ENCODE measurements at places on chromosomes 3 and 15. TPM values are rescaled to one million over a fixed set of nuclear protein-coding genes. Genes with fewer than 3 reads are reported as not detected.

The ST8SIA2 gene
- not detected for total RNA-seq

DNA sequence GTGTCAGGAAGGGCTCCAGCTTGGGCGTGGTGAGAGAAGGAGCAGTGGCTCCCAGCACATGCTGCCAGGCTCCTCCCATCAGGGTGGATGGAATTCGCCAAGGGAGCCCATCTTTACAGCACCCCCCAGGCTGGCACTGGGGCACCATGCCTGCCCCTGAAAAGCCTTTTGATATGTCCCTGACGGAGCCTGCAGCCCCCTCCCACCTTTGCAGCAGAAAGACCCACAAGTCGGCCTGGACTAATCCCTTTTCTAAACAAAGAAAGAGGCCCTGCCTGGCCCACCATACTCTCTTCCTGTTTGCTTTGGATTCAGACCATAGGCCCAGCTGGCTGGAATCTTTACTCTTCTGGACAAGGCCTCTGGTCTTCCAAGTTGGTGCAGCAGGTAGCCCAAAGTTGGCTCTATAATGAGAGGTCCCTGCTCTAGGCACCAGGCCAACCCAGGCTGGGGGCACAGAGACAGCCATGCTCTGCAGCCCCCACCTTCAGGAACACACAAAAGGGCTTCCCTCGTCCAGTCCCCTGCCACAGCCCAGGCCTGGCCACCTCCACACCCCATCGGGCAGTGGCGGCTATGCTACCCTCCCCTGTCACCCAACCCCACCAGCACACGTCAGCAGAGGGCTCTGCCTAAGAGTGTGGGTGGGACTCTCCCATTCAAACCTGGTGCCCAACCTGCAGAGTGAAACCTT lies 5.4 kb downstream of the ANPEP start:
- no peak for DNase-seq

The SEMA3G gene
- total RNA-seq: 0.32 TPM

GRCh38 chr3:40938591-40938990 lies 260.7 kb upstream of the CTNNB1 start:
- no peak for DNase-seq

The STAB1 gene
- total RNA-seq: 0.63 TPM

The CA12 gene
- 1.3 TPM for total RNA-seq

- no peak for DNase-seq
These were observed 19.6 kb upstream of the FGD5 start for GRCh38 chr3:14799146-14799545.

DNA sequence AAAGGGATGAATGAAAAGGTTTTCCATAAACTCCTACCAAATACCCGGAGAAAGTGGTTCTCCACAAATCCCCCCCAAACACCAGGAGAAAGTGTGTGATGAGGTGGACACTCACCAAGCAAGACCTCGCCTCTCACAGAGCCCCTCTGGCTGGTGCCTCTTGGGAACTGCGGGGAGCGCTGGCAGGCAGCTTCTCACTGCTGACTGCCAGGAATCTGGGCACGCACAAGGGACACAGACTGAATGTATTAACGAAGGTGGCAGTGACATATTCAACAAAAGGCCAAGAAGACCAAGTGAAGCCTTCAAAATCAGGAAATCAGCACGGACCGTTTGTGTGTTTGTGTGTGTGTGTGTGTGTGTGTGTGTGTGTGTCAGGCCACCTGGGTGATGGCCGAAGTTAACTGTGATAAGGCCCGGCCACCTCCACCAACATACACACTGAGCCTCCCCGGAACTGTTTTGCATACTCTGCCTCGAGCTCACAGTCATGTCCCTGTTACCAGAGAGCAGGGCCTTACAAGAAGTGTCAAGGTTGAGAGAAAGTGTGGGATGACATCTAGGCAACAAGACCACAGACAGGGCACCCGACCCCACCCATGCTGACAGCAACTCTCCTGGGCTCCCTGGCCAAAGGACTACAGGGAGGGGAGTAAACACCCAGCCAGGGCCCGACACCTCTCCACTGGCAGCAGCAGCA lies 18.0 kb downstream of the ATP10A start:
- DNase-seq: no peak

DNA sequence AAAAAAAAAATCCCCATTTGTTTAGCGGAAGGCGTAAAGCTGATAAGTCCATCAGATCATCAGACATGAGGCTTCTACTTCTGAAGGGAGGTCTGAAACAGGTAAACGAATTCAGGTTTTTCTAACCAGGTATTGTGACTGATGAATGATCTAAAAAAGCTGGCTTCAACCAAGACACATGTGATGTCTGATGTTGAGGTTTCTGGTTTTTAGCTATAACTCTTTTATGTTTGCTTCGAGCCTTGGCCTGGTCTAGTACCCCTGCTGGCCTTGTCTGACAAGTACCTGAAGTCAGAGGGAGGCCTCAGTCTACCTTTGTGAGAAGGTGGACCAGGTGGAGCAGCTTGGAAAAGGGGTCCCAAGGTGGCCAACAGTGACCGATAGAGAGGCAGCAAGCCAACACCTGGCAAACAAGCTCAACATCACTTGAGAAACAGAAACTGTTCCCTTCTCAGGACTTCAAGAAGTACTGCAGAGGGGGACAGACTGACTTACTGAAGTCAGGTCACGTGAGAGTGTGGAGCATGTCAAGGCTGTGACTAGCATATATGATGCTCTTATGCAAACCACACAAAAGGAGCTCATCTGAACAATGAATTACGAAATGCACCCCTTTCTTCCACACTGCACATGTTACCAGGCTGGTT lies 33.0 kb upstream of the CA12 start:
- no peak for DNase-seq

DNA sequence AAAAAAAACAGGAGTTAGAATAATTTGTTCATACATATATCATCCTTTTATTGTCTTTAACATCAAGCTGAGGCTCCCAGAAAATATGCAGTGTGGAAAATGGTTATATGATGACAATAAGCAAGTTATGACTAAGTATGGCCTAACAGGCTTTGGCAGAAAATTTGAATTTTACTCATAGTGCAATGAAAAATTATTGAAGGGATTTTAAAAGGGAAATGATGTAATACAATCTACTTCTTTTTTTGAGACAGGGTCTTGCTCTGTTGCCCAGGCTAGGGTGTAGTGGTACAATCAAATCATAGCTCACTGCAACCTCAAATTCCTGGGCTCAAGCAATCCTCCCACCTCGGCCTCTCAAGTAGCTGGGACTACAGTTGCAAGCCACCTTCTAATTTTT lies 78.7 kb downstream of the FAIM start:
- DNase-seq: no peak

DNA sequence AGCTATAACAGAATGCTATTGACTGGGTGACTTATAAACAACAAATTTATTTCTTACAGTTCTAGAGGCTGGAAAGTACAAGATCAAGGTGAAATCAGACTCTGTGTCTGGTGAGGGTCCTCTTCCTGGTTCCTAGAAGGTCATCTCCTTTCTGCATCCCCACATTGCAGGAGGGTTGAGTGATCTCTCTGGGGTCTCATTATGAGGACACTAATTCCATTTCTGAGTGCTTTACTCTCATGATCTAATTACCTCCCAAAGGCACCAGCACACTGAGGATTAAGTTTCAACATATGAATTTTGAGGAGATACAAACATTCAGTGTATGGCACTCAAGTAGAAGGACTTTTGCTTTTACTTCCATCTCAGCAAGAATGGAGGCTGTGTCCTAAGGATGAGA lies 534.1 kb upstream of the KCNMB2 start:
- no peak for DNase-seq

Data from Caco-2 (cell line).